ENCODE measurements at places on chromosomes 11 and 22.

- no peak for DNase-seq
Measured at GRCh38 chr11:118146554-118146953, 6.1 kb downstream of the SCN4B start.

- DNase-seq = no peak
Measured at GRCh38 chr11:15434529-15434928, 319.8 kb downstream of the INSC start.

GRCh38 chr11:130773244-130773820, 142.9 kb downstream of the SNX19 start:
- no peak for DNase-seq

DNA sequence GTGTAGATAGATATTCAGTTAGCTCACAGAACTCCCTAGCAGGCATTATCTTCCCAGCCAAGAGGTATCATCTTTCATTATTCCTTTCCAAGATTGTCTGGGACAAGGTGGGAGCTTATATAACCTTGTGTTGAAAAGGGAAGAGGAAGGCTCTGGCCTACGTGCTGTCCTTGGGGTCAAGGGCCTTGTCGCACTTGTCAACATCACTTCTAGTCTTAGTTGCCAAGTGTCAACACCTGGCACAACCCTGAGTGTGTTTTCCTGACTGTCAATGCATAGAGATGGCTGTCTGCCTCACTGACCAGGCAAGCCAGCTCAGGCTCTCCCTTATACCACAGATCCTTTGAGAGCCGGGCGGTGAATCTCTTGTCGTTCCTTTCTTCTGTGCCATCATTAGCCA, 331.9 kb downstream of the CNTN5 start:
- DNase-seq = no peak

DNA sequence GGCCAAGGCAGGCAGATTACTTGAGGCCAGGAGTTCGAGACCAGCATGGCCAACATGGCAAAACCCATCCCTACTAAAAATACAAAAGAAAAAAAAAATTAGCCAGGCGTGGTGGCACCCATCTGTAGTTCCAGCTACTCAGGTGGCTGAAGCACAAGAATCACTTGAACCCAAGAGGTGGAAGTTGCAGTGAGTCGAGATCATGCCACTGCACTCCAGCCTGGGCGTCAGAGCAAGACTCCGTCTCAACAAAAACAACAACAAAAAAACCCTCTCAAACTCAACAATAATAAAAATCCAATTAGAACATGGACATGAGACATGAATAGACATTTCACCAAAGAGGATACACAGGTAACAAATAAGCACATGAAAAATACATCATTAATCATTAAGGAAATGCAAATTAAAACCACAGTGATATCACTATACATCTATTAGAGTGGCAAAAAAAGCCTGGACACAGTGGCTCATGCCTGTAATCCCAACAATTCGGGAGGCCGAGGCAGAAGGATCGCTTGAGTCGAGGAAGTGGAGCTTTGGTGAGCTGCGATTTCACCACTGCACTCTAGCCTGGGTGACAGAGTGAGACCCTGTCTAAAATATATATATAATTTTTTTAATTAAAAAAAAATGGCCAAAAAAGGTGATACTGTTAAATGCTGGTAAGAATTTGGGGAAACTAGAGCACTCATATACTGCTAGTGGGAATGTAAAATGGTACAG, 12.7 kb upstream of the SEPTIN5 start:
- DNase-seq = no peak

DNA sequence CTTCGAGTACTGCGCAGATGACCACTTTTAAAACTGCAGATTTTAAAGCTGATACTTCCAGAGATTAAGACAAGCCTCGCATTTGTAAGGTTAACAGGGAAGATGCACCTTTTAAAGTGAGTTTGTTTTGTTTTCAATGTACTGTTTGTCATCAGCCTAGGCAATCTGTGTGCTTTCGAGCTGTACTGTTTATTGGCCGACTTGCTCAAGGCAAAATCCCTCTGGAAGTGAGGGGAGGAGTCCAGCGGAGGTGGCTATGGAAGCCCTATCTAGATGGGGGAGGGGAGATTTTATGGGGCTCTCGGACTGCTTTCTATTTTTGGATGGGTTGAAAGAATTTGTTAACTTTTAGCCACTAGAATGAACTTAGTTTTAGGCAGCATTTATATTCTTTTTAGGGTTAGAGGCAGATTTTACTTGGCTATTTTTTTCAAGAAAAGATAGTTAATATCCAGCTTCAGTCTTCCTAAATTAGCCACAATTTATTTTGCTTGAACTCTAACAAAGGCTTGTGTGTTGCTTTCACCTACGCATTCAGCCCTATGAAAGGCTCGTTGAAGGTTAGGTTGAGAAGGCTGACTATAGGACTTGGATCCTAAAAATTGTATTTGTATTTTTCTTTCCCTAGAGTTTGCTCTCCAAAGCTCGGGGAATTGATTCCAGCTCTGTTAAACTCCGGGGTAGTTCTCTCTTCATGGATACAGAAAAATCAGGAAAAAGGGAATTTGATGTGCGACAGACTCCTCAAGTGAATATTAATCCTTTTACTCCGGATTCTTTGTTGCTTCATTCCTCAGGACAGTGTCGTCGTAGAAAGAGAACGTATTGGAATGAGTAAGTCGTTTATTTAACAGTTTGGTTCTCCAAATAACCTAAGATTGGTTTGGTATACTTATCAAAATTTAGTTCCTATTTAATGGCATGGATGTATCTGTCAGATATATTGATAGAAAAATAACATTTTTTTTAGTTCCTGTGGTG, 2.1 kb downstream of the WEE1 start:
- peak; percentile 50 for DNase-seq

DNA sequence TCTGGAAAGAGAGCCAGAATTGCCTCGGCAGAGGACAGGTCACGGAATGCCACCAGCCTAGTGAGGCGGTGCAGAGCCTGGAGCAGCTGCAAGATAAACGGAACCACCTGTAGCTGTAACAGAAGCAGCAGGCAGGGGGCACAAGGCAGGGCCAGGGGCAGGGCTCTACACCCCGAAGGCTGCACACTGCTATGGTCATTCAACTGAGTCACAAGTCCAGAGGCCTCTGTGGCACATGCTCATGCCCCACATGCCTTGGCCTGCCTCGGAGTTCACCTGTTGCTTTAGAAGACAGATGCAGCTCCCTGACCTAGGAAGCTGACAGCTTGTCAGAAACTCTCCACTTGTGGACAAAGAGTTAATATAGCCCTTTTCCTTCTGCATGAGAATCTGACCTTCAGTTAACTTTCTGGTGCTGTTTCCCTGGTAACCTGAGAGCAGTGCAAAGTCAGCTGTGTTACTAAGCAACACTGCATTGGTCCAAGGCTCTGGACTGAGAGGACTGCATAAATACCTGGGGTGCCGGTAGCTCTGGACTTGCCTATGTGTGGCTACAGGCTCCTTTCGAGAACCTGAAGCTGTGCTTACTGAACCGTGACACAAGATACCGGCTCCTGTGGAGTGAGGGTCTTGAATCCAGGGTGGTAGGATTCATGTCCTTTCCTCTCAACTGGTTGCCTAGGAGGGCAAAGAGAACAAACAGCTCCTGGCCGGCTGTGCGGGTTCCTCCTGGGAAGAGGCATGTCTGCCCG, 10.5 kb downstream of the COMMD9 start:
- peak; percentile 89 for DNase-seq

DNA sequence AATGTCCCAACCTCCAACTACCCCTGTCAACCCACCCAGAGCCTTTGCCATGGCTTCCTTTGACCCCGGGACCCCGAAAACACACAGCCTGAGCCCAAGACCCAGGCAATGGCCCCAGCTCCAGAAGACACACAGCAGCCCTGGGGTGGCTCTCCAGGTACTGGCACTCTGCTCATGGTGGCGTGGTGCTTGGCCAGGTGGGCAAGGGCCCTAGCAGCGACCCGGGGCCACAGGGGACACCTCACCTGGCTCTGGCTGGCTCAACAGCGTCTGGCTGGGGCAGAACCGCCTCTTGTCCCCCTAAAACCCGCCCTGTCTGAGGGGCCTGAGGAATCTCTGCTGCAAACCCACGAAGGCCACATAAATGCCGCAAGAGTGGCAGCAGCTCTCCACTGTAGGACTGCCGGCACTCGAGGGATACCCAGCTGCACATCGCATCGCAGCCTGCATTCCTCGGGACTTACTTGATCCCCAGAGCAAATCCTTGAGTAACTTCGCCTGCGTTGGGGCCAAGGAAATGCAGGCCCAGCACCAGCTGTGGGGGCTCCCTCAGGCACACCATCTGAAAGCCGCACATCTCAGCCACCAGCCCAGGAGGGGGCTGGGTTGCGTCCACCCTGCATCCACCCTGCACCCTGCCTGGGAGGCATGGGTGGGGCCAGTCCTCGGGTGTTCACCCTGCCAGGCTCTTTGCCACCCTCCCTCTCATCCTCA, 23.1 kb upstream of the GNB1L start:
- no peak for DNase-seq

Data from brain (organoid and tissue), 16 donors.